SJCRH30 (cell line): ENCODE measurements at places on chromosomes 1 and 21. TPM values are rescaled to one million over a fixed set of nuclear protein-coding genes. Genes with fewer than 3 reads are reported as not detected.

CLCNKB gene
- total RNA-seq: 0.08 TPM in 1 of 2 replicates, not detected in the other

- DNase-seq: no peak
These were observed 6.9 kb upstream of the KNCN start for GRCh38 chr1:46558141-46558963.

GRCh38 chr1:96087719-96088118 is 633.9 kb upstream of the PTBP2 start:
- no peak for DNase-seq

DNA sequence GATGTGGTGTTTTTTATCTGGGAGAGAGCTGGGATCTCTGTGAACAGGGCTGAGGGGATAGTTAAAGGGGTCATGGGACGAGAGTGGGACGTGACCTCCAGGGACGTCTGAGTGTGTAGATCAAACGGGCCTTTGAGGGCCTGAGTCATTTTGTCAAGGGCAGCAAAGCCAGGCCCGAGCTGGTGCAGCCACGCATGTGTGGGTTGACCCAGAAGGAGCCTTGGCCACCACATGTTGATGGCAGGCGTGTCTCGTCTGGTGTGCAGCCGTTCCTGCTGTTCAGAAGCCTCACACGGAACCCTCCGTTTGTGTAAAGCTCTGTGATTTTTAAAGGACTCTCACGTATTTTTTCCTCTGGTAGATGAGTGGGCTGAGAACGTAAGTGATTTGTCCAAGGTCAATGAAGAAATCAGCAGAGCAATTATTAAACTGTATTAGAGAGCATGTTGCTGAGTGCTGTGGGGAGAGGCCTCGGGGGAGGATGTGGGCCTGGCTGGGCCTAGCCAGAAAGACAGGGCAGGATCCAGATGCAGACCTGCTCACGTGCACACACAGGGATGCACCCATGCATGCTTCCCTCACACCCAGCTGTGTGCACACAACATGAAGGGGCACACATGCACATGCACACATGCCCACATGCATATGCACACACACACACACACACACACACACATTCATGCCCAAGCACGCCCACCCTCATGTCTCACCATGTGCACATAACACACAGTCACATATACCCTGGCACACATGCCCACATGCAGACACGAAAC is 89.8 kb downstream of the AJAP1 start:
- no peak for DNase-seq

DNA sequence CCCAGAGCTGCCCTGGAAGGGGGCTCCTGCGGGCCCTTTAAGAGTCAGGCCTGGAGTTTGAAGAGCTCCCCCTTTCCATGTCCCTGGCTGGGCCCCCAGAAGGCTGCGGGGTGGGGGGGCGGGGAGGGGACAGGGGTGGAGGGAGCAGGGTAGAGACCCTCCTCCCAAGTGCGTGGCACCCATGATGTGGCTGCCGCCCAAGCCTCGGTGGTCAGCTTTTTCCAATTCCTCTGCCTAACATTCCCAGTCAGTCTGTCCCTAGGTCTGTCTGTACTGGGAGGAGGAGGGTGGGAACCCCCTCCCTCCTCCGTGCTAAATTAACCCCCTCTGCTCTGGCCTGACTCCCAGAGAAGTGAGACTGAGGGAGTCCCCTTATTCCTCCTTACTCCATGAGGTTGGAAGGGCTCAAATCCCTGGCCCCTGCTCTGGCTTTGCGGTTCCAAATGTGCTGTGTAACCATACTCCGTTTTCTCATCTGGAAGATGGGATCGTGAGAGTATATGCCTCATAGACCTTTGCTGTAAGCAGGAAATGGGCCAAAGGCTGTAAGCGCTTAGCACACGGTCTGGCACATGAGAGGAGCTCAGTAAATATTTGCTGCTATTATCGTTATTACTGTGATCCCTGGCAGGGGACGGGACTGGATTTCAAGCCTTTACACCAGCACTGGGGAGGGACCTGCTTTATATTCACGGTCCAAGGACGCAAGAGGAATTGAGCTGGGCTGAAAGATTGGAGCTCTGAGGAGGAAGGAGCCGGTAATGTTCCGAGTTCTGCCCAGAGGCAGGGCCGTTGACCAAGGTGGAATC is 658 bp upstream of the COL16A1 start:
- DNase-seq: no peak

DNA sequence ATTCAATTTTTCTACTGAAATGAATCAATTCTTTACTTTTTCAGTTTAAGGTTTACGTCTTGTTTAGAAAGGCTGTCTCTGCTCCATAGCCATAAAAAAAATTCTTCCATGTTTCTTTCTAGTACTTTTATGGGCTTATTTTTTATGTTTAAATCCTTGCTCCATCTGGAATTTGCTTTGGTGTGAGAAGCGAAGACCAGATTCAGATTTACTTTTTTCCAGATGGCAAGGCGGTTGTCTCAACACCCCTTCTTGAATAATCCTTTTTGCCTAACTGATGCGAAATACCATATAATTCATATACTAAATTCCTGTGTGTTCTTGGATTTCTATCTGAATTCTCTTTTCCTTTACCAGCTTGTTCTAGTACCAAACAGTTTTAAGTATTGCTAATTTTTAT is 101.5 kb downstream of the C1orf94 start:
- DNase-seq: no peak

DNA sequence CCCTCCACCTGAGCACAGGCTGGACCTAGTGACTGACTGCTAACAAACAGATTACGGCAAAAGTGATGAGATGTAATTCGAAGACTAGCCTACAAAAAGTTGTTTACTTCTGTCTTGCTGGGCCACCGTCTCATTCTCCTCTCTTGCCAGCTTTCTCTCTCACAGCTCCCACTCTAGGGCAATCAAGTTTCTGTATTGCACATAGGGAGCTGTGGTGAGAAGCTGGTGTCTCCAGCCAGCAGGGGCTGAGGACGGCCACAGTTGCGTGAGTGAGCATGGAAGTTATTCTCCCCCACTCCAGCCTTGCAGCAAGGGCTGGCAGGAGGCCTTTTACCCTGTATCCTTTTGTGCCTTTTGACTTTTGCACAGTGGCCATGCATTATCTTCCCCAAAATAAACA is 8.6 kb upstream of the COL6A2 start:
- DNase-seq: no peak

DNA sequence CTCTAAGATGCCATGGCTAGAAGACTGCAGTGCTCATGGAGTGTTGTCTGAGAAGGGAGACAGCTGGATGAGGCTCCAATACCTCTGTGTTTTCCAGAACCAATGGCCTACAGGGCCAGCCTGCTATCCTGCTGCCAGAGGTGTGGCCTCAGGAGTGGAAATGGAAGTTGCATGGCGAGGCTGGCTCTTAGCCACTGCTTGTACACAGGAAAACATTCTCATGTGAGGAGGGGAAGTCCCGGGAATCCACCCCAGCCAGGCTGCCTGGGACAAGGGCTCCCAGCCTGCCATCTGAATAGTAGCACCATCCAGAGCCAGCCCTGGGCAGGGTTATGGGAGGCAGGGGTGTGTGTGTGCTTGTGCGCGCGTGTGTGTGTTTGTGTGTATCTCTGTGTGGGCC is 56.5 kb downstream of the SDC3 start:
- no peak for DNase-seq

DNA sequence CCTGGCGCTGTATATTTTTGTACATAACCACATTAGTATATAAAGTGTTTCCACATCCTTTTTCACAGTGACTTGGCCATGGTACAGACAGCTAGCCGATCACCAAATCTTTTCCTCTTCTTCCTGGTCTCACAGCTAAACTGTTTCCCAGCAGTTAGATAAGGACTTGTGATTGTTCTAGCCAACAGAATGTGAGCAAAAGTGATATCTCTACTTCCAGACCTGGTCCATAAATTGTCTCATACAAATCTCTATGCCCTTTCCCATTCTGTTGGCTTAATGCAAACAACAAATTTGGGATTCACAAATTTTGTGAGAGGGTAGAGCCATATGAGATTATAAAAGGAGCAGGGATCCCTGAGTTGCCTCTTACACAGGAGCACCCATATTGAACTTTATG is 19.5 kb downstream of the PAFAH2 start:
- DNase-seq: no peak

GRCh38 chr1:193417945-193418744 is 231.7 kb upstream of the B3GALT2 start:
- DNase-seq: no peak

DNA sequence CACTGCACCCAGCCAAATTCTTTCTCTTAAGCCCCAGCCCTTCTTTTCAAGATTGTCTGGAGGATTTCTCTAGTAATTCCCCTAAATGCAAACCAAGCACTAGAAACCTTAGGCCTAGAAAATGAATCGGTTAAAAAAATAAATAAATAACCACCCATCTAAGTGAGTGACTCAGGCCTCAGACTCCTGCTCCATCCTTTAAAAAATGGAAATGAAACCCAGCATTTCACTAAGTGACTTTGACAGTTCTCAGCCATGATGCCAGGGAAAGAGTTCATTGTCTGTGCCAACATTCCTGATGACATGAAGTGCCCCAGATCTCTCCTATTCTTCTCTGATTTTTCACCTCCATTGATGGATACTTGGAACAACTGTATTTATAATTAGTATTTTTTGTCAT is 415.2 kb upstream of the DAB1 start:
- DNase-seq: no peak
